ENCODE measurements at places on chromosomes 11 and 22.
A peak's percentile ranks its signal among the peaks of the same experiment; 100 is the strongest.

DNA sequence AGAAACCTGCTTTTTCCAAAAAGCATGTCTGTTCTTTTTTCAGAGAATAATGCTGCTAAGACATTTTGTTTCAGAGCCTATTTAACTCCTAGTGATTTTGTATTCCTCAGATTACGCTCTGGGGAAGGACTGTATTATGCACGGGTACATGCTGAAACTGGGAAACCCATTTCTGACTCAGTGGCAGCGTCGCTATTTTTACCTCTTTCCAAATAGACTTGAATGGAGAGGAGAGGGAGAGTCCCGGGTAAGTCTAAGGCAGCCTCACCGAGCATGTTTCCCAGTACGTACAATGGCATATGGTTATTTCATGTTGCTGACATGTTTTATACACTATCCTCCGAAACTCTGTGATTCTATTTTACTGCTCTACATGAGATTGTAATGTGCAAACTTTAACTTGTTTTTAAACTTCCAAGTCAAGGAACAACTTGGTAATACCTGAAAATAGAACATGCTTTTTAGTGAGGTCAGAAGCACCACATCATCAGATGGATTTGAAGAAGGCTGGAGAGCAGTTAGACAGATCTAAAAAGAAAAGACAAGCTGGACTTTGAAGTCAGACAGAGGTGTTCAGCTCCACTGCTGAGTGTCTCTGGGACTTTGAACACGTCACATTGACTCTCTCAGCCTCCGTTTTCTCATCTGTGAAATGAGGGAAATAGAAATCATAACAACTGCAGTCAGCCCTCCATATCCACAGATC is 23.7 kb upstream of the MYO18B start:
- no peaks in the 10 kb centered on the region for H3K36me3 ChIP-seq
- no peak for DNase-seq
- H3K4me3 ChIP-seq, result no peak overlapping the region
- no peaks in the 10 kb centered on the region for H3K27me3 ChIP-seq
- no peak overlapping the region for H3K27ac ChIP-seq
- no peaks in the 10 kb centered on the region for H3K4me1 ChIP-seq

DNA sequence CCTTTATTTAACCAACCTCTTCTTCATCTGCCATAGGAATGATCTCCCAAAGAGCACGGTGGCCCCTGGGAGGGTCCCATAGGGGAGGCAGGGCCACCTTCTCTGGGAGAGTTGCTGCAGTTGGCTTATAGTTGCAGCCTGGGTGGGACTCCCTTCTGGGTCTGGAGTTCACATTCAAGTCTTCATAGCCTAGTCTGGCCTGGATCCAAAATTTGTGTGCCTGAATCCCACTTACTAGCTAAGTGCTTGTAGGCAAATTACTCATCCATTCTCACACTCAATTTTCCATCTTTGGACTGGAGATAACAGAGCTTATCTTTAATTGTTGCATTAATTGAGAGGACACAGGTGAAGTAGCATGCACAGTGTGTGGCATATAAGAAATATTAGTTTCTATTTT is 163.6 kb downstream of the GRIK4 start:
- no peaks in the 10 kb centered on the region for H3K36me3 ChIP-seq
- H3K4me1 ChIP-seq, result no peaks in the 10 kb centered on the region
- H3K4me3 ChIP-seq, result no peak overlapping the region
- no peak for DNase-seq
- H3K27me3 ChIP-seq, result no peaks in the 10 kb centered on the region

- DNase-seq, result no peak
- H3K27me3 ChIP-seq, result no peaks in the 10 kb centered on the region
- peaks cover 81% of the 10 kb centered on the region for H3K36me3 ChIP-seq
Observed at GRCh38 chr22:46212195-46212594, 37.9 kb downstream of the CDPF1 start.

GRCh38 chr22:38925571-38926041 is 31.8 kb upstream of the APOBEC3A start:
- H3K4me3 ChIP-seq, result no peak overlapping the region
- no peak for DNase-seq
- no peak overlapping the region for H3K27ac ChIP-seq
- H3K36me3 ChIP-seq, result no peaks in the 10 kb centered on the region
- no peaks in the 10 kb centered on the region for H3K4me1 ChIP-seq

GRCh38 chr22:46068593-46069491 is 81.5 kb upstream of the PPARA start:
- no peaks in the 10 kb centered on the region for H3K4me1 ChIP-seq
- H3K36me3 ChIP-seq, result no peaks in the 10 kb centered on the region
- H3K4me3 ChIP-seq, result peak overlapping the region; percentile 78
- H3K27ac ChIP-seq, result peak overlapping the region; percentile 97
- peak; percentile 50 for DNase-seq

- no peak overlapping the region for H3K27ac ChIP-seq
- no peak for DNase-seq
- H3K36me3 ChIP-seq, result peaks cover 3% of the 10 kb centered on the region
Observed at GRCh38 chr11:65925397-65925796, 6.2 kb downstream of the DRAP1 start.

DNA sequence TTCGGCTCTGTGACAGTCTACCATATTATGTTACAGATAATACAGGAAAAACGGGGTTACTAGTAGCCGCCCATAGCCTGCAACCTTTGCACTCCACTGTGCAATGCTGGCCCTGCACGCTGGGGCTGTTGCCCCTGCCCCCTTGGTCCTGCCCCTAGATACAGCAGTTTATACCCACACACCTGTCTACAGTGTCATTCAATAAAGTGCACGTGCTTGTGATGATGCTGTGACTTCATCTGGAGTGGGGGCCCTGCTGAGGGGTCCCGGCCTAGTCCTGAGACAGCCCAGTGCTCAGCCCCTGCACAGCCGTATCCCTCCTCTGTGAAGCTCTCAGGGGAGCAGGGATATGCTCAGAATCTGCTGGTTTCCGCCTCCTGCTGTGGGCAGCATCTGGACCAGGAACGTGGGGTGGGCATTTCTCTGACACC is 1.2 kb downstream of the IFITM1 start:
- no peaks in the 10 kb centered on the region for H3K4me1 ChIP-seq
- no peaks in the 10 kb centered on the region for H3K36me3 ChIP-seq
- H3K27ac ChIP-seq, result peak overlapping the region; percentile 85
- peak; percentile 66 for DNase-seq
- no peaks in the 10 kb centered on the region for H3K27me3 ChIP-seq

GRCh38 chr22:35383679-35384071 is 2.8 kb downstream of the HMOX1 start:
- H3K4me3 ChIP-seq, result peak overlapping the region; percentile 65
- peaks cover 64% of the 10 kb centered on the region for H3K4me1 ChIP-seq
- DNase-seq, result no peak
- no peak overlapping the region for H3K27ac ChIP-seq
- peaks cover 12% of the 10 kb centered on the region for H3K36me3 ChIP-seq
- no peaks in the 10 kb centered on the region for H3K27me3 ChIP-seq

- H3K4me1 ChIP-seq, result peaks cover 3% of the 10 kb centered on the region
- no peak for DNase-seq
- no peaks in the 10 kb centered on the region for H3K27me3 ChIP-seq
- H3K36me3 ChIP-seq, result no peaks in the 10 kb centered on the region
Observed at GRCh38 chr11:130166457-130166784, 6.8 kb downstream of the ST14 start.

DNA sequence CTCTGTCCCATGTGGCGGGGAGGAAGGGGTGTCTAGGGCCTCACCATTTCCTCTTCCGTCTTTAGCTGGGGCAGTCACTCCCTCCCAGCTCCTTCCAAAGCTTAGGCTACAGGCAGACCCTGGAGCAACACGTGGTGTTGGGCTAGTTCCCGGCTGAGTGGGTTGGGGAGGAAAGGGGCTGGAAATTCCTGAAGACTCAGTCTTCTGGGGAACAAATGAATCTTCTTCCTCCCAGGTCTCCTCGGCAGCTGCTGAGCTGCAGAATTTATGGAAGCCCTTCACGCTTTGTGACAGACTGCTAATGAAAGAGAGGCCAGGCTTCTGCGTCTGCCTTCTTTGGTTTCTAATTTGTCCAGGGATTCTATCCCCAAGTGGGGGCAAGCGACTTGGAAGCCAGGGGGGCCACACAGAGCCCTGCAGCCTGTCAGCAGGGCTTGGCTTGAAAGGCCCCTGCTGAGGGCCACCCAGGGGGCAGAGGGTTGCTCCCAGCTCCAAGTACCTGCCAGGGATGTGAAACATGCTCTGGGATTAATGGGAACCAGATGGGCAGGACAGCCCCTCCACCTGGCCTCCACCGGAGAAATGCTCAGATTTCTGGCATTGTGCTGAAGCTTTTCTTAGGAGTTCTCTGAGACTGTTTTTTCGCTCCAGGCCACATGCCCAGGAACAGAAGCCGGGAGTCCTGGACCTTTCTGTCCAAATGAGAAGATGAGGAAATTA is 123.1 kb downstream of the PKNOX2 start:
- no peaks in the 10 kb centered on the region for H3K36me3 ChIP-seq
- no peak overlapping the region for H3K27ac ChIP-seq
- DNase-seq, result no peak
- no peak overlapping the region for H3K4me3 ChIP-seq
- H3K4me1 ChIP-seq, result no peaks in the 10 kb centered on the region

DNA sequence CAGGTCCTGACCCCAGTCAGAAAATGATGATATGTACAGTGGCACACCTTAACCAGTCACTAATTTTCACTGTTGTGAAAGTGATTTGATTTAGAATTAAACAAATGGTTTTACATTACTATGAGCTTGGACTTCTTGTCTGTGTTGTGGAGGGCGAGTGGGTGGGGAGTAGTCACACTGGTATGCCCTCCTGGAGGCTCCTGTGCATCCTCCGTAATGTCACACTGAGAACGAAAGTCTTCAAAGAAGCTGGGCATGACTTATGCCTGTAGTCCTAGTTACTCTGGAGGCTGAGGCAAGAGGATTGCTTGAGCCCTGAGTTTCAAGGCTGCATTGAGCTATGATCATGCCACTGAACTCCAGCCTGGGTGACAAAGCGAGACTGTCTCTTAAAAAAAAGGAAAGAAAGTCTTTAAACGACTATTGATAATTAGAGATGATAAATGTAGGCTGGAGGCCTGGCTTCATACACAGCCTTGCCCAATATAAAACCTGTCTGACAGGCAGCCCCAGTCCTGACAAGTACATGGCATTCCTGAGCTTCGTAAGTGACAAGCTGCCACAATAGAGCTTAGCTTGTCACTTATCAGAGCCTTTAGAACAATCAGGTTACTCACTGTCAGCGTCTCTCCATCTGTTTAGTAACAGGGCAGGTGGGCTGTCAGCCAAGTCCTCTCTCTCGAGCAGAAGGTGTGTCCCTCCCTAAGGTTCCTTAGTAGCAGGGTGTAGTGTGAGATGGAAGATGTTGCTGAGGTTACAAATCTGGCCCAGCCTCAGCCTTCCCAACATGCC is 5.0 kb upstream of the LIMK2 start:
- DNase-seq, result no peak
- no peaks in the 10 kb centered on the region for H3K27me3 ChIP-seq
- H3K36me3 ChIP-seq, result peaks cover 7% of the 10 kb centered on the region
- H3K4me3 ChIP-seq, result no peak overlapping the region
- H3K4me1 ChIP-seq, result peaks cover 19% of the 10 kb centered on the region

GRCh38 chr11:109894242-109894641 is 198.9 kb upstream of the ZC3H12C start:
- H3K4me3 ChIP-seq, result no peak overlapping the region
- H3K27ac ChIP-seq, result no peak overlapping the region
- no peaks in the 10 kb centered on the region for H3K36me3 ChIP-seq
- H3K27me3 ChIP-seq, result no peaks in the 10 kb centered on the region
- no peaks in the 10 kb centered on the region for H3K4me1 ChIP-seq
- no peak for DNase-seq

DNA sequence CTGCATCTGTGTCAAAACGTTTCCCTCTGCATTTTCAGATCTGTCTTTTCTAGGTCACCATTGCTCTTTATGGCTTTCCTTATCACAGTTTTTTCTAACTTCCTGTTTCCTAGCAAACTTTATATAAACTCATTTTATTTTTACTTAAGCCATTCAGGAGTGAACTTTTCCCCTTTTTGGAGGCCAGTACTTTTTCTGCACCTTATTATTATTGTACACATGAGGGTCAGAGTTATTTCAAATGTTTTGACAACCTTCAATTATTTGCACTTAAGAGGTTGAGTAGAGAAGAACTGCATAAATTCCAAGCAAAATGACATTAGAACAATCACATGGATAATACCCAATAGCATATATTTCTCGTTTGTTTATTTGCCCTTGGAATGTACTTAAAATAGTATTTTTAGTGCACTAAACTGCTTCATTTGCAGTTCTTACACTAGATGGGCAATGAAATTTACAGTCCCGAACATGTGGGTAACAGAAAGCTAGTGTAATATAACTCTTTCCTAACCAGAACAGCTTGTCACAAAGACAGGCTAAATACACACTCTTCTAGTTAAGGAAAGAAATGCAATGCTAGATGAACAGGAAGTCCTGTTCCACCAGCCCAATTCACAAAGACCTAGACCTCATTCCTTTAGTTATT is 79.5 kb downstream of the UBASH3B start:
- H3K4me1 ChIP-seq, result no peaks in the 10 kb centered on the region
- DNase-seq, result no peak
- no peaks in the 10 kb centered on the region for H3K36me3 ChIP-seq

GRCh38 chr22:28600546-28601143 is 79.0 kb downstream of the TTC28 start:
- H3K4me3 ChIP-seq, result no peak overlapping the region
- no peak for DNase-seq
- H3K27me3 ChIP-seq, result no peaks in the 10 kb centered on the region
- no peak overlapping the region for H3K27ac ChIP-seq
- H3K4me1 ChIP-seq, result no peaks in the 10 kb centered on the region
- no peaks in the 10 kb centered on the region for H3K36me3 ChIP-seq

- no peak overlapping the region for H3K27ac ChIP-seq
- DNase-seq, result no peak
- H3K36me3 ChIP-seq, result no peaks in the 10 kb centered on the region
- H3K27me3 ChIP-seq, result no peaks in the 10 kb centered on the region
- H3K4me1 ChIP-seq, result no peaks in the 10 kb centered on the region
Observed at GRCh38 chr11:110818032-110818687, 105.9 kb upstream of the ARHGAP20 start.

DNA sequence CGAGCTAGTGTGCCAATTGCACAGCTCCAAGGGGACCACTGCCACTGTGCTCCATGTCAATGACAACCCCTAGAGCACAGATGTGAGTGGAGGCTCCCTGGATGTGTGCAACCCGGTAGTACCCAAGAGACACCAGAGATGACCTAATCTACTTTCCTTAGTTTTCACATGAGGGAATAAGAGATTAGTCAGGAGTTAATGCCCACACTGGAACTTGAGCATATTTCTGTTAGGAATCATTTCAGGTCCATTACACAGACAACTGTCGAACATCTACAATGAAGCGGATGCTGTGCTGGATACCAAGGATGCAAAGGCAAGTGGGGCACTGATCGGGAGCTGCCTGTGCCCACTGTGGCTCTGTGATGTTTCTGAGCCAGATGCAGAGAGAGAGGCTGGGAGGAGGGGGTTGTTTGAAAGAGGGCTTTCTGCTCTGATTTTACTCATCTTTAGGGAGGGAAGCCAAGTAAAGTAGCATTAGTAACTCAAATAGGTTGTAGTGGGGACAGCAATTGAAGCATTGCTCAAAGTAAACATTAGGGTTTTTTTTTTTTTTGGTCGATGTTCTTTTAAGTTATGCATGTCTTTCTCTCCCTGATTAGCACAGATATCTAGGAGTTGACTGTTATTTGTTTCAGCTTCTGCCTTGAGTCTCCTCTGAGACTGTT is 82.5 kb upstream of the SORL1-AS1 start:
- no peak overlapping the region for H3K4me3 ChIP-seq
- H3K27ac ChIP-seq, result no peak overlapping the region
- H3K27me3 ChIP-seq, result no peaks in the 10 kb centered on the region
- no peaks in the 10 kb centered on the region for H3K4me1 ChIP-seq
- DNase-seq, result no peak
- H3K36me3 ChIP-seq, result peaks cover 59% of the 10 kb centered on the region

- H3K4me1 ChIP-seq, result no peaks in the 10 kb centered on the region
- no peaks in the 10 kb centered on the region for H3K27me3 ChIP-seq
Observed at GRCh38 chr11:18757811-18758210, 31.8 kb upstream of the IGSF22 start.

Measured in right lobe of liver (tissue), 6 donors.